ENCODE measurements at places on chromosomes 5 and 9.

DNA sequence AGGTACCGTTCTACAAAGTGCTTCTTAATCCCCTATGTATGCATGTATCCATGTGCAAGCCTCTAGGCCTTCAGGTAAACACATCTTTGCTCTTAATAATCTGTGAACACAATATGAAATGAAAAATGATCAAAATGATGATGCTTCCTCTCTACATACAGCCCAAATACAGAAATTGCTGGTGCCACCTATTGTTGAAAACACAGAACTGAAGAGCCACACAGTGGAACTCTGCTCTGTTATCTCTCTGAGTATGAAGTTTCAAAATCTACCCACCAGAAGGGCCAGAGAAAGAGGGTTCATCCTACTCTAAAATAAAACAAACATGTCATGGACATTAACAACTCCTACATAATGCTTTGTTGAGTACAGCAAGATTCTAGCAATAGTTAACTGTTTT lies 71.3 kb downstream of the GLIS3 start:
- peak; percentile 42 for DNase-seq

DNA sequence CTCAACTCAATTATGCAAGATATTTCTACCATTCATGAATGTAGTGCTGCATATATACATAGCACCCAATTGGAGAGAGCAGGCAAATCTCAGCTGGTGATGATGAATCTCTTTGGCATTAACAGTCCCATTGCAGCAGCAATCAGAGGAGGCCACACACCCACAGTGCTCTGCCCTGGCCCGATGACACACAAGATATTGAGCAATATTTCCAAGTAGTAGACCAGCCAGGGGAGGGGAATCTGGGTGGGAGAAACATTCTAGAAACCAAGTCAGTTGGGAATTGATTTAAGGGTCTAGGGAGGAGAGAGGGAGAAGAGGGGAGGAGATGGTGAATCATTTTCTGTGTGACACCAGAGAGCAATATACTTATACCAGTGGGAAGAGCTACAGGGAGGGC lies 14.9 kb upstream of the C5orf63 start:
- peak; percentile 98 for DNase-seq

DNA sequence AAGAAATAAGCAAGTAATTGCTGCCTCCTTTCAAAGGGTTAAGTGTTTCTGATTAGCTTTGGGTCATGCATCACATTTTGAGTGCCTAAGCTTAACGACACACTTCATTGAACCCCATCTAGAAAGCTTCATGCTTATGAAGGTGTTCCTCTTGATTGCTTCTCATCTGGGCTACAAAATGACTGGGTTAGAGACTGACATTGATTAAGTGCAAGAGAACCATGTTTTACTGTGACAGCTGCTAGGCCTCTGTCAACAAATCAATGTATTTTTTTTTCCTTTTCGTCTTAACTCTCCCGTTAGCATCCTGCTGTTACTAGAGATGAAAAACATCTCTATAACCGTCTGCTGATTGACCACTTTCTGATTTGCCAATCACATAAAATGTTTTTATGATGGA lies 725.0 kb downstream of the TLE1 start:
- no peak for DNase-seq

GRCh38 chr5:12624776-12625560 lies 720.7 kb upstream of the CTNND2 start:
- DNase-seq, result no peak

- DNase-seq, result no peak
Observed at GRCh38 chr5:20028506-20028905, 40.5 kb upstream of the CDH18 start.

GRCh38 chr9:27085456-27085855 lies 23.6 kb upstream of the TEK start:
- no peak for DNase-seq

- no peak for DNase-seq
Observed at GRCh38 chr9:127030814-127031740, 91.4 kb downstream of the ANGPTL2 start.

DNA sequence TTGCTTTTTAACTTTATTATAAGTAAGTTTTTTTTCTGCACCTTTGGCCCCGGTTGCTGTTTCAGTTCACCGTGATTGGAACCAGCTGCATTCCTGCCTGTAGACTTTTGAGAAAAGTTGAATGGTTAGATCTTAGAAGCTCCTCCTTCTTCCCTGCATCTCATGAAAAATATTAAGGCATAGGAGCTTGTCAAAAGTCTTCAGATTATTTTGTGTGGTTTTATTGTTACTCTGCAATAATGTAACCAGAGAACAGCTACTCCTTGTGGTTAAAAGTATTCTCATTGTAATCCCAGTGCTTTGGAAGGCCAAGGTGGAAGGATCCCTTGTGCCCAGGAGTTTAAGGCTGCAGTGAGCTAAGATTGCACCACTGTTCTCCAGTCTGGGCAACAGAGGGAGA lies 3.3 kb upstream of the SLC2A8 start:
- DNase-seq, result peak; percentile 15

- no peak for DNase-seq
Observed at GRCh38 chr5:64341340-64341739, 164.5 kb upstream of the RGS7BP start.

GRCh38 chr5:14590949-14591348 lies 9.4 kb downstream of the OTULINL start:
- DNase-seq, result no peak

DNA sequence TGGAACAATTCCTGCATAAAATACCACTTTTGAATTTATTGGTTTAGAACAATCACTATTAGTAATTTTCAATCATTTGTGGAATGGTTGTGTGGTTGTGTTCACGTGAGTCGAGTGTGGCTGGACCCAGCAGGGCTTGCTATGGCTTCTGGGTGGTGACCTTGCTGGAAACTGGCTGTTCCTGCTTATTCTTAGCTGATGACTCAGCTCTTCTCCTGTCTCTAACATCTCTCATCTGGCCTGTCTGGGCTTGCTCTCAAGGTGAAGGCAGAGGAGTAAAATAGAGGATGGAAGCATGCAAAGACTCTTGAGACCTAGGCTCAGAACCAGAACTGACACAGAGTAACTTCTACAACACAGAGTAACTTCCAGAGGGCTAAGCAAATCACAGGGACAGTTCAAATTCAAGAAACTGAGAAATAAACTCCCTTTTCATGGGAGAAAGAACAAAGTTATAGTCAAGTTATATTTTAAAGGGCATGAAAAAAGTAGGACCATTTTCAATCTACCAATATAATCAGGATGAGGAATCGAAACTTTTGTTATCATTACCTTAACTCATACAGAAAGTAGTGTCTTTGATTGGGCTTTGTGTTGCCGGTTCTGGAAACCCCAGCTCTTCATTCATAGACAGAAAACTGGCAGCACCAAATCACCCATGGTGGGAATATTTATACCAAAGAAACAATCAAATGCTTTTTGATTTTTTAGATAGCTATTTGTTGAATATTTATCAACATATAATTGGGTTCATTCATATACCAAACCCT lies 665.1 kb downstream of the CDH18 start:
- DNase-seq, result peak; percentile 18

- DNase-seq, result no peak
Observed at GRCh38 chr9:104961701-104962359, 33.9 kb upstream of the ABCA1 start.

DNA sequence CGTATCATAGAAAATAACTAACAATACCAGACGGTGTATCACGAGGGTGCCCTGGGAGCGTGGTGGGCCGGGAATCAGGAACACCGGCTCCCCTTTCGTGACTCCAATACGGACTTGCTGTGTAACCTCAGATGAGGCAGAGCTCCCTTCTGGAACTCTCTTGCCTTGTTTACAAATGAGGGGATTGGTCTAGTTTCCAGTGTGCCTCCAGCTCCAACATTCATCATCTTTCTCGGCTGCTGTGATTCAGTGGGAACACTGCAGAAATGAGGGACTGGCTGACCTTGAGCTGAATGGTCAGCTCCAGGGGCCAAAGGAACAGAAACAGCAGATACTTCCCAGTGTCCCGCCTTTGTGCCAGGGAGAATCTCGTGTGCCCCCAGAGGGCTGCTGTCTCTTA lies 22.6 kb upstream of the TGFBI start:
- peak; percentile 81 for DNase-seq

DNA sequence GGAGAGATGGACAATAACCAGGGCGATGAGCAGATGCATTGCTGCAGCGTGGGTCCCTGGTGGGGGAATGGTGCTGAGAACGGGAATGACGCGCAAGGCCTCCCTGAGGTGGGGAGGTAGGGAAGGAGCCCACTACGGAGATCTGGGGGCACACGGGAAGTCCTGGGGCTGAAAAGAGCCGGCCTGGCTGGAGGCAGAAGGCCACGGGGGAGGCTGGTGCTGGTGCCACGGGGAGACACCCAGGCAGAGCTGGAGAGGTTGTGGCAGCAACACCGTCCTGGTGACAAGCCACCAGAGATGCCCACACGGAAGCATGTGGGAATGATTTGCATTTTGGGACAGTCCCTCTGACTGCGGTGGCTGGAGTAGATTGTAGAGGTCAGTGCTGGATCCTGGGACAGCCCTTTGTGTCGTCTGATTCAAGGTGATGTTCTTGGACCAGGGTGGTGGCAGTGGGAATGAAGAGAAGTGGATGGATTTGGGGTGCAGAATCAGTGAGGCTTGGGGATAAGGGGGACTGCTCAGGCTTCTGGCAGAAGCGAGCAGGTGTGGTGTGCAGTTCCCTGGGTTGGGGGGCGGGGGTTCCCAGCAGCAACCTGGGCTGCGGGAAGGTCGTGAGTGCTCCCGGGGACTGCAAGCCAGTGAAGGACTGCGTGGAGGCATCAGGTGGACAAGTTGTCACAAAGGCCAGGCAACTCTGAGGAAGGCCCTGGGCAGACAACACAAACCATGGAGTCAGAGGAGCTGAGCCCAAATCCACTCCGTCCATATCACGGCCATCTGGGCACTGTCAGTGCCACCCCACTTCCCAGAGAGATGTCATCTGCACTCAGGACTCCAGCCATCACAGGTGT lies 25.2 kb upstream of the CNOT6 start:
- no peak for DNase-seq

DNA sequence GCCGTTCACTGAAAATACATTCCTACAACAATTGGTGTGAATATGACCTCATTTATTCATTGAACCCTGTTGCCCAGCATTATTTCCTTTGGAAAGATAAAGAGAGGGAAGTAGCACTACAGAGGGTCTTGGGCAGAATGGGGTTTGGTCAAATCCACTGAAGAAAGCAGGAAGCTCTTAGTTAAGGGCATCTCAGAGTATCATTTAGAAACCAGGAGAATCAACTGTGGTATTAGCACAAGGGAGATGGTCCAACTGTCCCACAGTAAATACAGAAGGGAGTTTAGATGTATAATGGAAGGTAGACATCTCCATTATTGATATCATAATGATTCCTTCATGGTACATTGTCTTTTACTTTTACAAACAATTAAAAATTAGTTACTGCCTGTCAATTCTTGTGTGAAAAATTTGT lies 47.1 kb downstream of the LIX1 start:
- DNase-seq, result no peak

- DNase-seq, result no peak
Observed at GRCh38 chr9:85516976-85517637, 224.6 kb downstream of the AGTPBP1 start.

DNA sequence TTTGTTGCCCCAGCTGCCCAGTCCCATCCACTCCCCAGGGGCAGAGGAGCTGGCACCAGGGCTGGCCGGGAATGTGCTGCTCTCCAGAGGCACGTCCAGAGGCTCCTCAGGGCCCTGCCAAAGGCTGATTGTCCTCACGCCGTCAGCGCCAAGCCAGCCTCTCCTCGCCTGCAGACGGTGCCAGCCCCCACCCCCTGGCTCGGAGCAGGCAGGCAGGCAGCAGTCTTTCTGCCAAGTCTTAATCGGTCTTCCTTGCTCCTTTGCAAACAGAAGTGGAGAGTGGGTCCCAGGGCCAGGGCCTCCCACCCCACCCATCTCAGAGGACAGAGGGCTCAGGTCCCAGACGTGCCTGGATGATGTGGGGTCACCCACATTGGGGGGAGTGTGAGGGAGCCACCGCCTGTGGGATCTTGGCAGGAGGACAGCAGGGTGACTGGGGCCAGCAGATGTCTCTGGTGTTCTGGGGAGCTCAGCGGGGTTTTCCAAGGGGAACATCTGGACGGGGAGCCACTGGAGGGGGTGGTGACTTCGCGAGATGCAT lies 36.3 kb downstream of the FAM163B start:
- DNase-seq, result no peak

DNA sequence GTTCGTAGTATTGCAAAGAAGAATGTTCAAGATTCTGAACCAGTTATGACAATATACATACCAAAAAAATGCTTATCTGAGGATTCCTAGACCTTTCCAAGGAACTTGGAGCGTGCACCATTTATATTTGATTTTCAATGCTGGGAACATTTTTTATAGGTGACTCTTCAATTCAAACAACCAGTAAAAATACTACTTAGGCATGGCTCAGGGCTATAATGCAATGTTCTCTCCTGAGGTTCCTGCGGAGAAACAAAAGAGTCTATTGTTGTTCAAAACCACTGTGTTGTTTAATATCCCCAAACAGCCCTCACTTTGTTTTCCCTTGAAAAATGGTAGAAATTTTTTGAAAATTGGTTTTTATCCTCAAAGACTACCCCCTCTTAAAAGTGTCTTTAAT lies 335.7 kb upstream of the IZUMO3 start:
- no peak for DNase-seq

DNA sequence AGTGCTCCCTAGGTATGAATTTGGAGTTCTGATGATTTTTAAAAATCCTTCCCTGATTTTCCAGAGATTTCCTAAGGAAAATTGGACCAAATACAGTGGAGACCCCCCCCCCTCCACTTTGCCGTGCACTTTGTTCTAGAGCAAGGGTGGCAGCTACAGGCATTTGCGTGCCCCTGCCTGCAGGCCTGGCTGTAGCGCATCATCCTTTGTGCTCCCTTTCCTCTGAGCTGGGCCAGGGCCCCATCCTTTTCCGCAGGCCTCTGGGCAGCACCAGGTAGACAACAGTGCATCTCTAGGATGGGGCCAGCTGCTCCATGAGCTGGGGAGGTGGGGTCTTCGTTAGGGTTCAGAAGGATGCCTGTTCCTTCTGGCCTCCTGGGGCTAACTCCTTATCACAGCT lies 39.6 kb downstream of the TRIO start:
- no peak for DNase-seq

GRCh38 chr5:177099422-177100093 lies 12.8 kb downstream of the FGFR4 start:
- DNase-seq, result no peak

- no peak for DNase-seq
Observed at GRCh38 chr9:3646226-3646625, 120.4 kb upstream of the RFX3 start.

DNA sequence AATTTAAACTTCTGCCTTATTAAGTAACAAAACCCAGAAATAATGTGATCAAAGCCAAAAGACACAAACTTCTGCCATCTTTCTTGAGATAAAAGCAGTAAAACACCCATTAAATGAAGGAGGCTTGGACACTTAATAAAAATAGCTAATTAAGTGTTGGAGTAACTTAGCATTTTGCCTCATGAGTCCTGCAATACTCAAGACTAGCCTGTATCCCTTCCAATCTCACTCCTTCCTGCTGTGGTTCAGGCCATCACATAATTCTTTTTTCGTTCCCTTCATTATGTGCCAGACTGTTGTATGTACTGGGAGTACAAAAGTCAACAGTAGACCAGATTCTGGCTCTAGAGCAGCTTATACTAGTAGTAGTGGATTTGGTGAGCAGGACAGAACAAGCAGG lies 250.2 kb downstream of the NFIB start:
- no peak for DNase-seq

- no peak for DNase-seq
Observed at GRCh38 chr9:75299324-75299723, 211.0 kb downstream of the OSTF1 start.

GRCh38 chr5:126383776-126384175 lies 39.4 kb upstream of the GRAMD2B start:
- DNase-seq, result peak; percentile 67

Data from fibroblast of skin of right biceps (primary cell).